ENCODE measurements at places on chromosomes 13 and 19.
A peak's percentile ranks its signal among the peaks of the same experiment; 100 is the strongest.

DNA sequence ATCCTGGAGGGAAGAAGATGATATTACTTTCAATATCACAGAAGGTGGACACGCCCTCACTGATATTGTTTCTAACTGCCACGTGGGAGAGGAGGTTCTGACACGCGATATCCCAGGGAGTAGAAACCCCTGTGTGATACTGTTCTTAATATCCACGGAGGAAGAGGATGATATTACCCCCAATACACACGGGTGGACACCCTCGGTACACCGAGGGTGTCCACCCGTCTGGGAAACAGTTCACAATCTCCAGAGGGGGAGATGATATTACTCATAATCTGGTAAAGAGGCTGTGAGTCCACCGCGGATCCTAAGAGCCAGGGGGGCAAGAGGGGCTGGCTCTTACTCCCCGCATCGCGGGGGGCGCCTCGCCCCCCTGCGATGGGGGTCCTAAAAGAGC, 29.7 kb upstream of the RGCC start:
- no peak for DNase-seq

- DNase-seq, result peak; percentile 2
Observed at GRCh38 chr19:32012886-32013631, 332.4 kb upstream of the ZNF507 start.

DNA sequence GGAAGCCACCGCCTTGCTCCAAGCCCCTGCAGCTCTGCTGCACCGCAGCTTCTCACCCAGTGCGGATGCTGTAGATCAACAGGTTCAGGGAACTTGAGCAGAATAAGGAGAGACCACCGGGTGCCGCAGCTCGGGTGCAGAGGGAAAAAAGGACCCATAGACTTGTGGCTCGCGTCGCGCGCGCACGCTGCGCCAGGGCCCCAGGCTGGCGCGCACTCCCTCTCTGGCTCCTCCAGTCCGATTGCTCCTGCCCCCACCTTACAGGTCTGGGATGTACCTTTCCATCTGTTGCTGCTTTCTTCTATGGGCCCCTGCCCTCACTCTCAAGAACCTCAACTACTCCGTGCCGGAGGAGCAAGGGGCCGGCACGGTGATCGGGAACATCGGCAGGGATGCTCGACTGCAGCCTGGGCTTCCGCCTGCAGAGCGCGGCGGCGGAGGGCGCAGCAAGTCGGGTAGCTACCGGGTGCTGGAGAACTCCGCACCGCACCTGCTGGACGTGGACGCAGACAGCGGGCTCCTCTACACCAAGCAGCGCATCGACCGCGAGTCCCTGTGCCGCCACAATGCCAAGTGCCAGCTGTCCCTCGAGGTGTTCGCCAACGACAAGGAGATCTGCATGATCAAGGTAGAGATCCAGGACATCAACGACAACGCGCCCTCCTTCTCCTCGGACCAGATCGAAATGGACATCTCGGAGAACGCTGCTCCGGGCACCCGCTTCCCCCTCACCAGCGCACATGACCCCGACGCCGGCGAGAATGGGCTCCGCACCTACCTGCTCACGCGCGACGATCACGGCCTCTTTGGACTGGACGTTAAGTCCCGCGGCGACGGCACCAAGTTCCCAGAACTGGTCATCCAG, 964 bp downstream of the PCDH17 start:
- DNase-seq, result no peak

DNA sequence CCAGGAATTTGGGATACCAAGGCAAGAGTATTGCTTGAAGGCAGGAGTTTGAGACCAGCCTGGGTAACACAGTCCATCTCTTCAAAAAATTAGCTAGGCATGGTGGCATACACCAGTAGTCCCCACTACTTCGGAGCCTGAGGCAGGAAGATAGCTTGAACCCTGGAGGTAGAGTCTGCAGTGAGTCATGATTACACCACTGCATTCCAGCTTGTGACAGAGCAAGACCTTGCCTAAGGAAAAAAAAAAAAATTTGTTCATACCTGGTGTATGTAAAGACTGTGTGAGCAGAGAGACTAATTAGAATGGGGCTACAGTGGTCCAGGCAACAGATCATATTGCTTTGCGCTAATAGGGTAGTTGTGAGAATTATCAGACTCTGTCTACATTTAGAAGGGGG, 778.3 kb upstream of the PCDH20 start:
- no peak for DNase-seq

DNA sequence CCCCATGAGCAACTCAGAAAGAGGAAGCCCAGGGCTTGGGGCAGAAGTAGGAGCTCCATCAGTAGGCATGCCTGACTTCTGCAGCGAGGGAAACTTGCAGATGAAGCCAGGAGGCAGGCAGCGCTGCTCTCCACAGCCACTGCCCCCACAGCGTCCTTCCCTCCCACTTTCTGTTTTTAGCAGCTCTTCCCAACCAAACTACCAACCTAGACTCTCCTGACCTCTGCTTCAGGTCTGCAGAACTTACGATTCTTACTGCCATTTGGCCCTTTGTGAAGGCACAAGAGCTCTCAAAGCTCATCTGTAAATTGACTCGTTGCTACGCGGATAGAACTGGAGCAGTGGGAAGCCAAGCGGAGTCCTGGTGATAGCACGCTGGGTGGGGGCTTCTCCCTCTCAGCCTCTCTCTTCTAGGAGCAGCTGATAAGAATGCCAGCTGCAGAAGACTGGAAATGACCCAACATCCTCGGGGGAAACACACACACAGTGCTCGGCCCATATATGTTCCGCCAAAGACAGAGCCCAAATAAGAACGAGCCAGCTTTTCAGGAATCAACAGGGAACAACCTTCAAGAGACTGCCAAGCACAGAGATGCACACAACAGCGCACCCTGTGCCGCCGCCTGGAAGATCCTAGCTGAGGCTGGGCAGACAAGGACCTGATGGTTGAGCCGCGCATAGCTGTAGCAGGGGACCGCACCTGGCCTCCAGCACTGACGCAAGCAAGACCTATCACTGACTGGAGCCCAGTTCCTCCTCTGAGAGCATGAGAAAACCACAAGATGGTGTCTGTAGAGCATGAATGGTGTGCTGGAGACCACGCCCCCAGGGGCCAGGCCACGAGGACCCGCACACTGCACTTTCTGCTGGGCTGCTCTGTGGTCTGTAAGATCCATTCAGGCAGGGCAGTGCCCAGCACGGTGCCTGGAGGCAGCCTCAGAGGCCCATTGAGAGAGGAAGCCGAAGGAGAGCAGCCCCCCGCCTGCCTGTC, 15.9 kb upstream of the SLC35E1 start:
- no peak for DNase-seq

GRCh38 chr19:4593409-4593851, 33.9 kb upstream of the SEMA6B start:
- DNase-seq, result no peak

DNA sequence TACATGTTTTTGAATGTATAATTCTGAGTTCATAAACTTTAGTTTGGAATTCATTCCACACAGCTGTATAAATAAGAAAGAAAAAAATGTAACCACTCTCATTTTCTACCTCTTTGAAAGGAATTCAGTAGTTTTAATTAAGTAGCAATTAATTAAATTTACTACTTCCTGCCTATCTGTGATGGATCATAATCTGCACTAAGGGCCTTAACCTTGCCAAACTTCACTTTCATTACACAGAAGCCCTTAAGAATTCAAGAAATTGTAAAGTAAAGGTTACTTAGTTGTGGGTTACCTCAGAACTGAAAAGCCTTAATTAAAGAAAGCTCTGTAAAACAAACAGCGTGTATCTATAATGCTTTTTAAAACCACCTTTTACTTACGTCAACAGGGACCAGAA, 111.9 kb upstream of the FBXL3 start:
- DNase-seq, result no peak

DNA sequence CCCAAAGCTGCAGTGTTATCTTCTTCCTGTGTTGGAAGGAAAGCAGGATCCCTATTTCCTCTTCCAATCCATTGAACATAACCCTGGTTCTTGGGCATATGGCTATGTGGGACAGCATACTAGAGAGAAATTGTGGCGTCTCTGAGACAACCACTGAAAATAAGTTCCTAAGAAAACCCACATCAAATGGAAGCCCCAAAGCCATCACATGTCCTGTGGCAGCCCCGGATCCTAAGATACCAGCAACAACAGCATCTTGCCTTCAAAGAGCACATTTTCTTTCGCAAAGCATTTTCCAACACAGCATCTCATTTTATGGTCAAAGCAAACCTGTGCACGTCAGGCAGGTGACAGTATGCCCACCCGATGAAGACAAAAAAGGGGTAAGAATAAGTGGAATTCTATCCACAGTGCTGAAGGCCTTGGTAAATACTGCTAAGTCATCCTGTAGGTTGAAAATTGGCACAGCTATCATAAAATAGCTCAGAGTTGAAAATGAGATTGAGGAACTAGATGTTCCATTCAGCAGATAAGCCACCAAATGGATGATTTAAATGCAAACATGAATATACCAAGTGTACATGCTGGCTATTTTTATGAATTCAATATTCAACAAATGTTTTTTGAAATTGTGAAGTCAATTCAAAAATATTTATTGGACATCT, 232.2 kb downstream of the DLEU7 start:
- DNase-seq, result no peak

All from fibroblast of skin of scalp (primary cell).